ENCODE measurements at places on chromosomes 2 and 18.

DNA sequence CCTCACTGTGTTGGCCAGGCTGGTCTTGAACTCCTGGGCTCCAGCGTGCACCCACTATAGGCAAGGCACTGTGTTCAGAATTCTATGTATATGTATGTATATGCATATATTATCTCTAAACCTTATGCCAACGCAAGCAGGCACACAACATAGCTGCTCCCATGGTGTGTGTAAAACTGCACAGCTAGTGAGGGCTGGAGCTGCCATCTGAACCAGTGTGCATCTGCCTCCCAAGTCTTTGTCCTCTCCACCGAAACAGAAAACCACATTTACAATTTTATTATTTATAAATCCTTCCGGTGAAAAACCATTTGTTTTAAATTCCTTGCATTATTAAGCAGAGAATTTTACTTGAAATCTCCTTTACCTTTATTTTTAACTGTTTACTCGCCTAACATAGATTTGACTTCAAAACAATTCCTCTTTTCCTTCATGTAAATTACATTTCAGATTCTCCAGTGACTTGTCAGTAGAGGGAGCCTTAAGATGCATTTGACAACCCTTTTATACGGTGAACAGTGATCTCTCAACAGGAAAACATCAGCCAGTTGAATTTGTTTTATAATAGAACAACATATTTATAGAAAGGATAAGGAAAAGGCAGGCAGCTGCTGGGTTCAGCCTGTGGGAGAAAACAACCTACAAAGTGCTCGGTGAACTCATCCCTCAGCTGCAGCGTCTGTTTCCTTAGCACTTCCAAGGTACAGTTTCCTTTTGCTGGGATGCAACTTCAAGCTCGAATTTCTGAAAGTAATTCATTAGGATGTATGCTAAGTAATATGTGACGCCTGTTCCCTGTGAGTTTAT lies 101.2 kb downstream of the MYT1L start:
- no peak for DNase-seq

DNA sequence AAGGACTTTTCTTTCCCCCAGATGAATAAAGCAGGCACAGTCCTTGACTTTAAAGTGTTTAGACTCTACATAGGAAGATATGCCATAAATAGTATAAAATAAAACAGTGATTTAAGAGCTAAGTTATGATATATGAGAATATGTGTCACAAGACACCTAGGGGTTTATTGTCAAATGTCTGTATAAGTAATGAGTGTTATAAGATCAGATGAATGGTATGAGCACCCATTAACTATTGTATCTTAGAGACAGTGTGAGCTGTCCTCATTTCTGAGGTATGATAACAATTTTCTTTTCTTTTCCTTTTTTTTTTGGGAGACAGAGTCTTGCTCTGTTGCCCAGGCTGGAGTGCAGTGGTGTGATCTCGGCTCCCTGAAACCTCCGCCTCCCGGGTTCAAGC lies 365.3 kb downstream of the RND3 start:
- no peak for DNase-seq

DNA sequence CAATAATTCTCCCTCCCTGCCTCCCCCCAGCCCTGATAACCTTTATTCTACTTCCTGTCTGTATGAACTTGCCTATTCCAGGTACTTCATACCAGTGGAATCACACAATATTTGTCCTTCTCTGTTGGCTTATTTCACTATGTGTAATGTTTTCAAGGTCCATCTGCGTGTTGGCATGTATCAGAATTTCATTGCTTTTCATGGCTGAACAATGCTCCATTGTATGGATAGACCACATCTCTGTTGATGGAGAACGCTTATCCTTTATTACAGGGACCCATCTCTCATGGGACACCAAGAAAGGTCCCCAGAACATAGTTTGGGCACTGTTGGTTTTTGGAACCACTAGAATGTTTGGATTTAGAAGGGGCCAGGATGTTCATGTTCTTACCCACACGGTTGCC lies 40.2 kb downstream of the ATOH8 start:
- no peak for DNase-seq

DNA sequence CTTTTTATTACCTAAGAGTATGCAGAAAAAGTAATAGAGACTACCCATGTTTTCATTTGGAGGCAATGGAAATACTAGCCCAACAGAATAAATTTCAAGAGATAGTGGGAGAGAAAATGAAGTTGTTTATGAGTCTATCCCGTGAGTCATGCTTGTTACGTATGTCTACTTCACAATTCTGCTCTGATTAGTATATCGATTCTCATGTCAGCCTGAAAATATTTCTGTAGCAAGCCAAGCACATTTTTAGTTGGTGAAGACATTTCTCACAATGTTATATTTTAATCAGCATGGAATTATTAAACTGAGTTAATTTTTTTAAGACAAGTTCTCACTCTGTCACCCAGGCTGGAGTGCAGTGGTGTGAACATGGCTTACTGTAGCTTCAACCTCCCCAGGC lies 346.1 kb downstream of the RPRM start:
- DNase-seq = no peak

GRCh38 chr2:172496160-172496608 lies 59.7 kb upstream of the PDK1 start:
- DNase-seq = no peak

DNA sequence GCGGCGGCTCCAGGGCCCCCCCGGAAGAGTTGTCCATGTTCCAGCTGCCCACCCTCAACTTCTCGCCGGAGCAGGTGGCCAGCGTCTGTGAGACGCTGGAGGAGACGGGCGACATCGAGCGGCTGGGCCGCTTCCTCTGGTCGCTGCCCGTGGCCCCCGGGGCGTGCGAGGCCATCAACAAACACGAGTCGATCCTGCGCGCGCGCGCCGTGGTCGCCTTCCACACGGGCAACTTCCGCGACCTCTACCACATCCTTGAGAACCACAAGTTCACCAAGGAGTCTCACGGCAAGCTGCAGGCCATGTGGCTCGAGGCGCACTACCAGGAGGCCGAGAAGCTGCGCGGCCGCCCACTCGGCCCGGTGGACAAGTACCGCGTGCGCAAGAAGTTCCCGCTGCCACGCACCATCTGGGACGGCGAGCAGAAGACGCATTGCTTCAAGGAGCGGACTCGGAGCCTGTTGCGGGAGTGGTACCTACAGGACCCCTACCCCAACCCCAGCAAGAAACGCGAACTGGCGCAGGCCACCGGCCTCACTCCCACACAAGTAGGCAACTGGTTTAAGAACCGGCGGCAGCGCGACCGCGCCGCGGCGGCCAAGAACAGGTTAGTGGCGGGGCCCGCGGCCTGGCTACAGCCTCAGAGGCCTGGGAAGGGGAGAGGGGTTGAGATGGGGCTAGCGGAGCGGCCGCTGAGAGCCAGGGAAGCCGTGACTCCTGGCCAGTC lies 965 bp downstream of the SIX3 start:
- no peak for DNase-seq

- DNase-seq = no peak
Measured at GRCh38 chr2:156673333-156673615, 237.1 kb downstream of the GPD2 start.

DNA sequence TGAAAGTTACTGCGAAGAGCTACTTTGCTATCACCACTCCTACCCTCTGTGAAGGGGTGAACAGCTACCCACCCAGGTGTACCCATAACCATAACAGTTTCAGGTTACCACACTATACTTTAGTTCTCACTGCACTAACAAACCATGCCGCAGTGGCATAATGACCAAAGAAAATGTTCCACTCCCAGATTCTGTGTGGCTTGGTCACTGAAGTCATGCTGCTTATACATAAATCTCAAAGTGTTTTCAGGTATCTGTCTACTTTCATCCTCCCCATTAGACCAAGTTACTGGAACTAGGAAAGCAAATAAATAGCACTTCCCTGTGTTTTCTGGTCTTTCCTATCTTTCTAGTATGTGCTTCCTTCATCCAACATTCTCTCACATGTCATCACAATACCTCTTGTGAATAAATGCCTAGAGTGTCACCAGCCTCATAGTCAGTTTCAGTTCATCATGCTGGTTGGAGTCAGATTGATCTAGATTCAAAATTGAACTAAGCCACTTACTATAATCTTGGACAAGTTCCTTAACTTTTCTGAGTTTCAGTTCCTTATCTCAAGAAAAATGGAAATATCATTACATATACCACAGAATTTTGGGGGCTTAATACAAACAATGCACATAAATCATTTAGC lies 293.6 kb downstream of the FSIP2 start:
- DNase-seq = no peak

DNA sequence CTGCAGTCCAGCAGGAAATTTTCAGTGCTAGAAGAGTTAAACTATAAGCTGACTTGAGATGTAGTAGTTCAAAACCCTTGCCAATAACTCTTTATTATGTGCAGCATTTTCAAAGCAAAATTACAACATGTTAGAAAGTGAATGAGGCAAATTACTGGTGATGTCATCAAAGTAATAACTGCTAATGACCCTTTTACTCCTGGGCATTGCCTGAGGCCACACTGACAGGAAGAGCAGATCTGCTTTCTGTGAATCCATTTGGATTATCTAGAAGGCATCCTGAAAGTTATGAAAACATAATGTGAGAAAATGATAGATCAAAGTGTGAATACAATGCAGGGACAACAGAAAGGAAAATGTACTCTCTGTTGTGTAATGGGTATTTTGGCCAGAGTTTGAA lies 139.6 kb upstream of the TRIB2 start:
- DNase-seq = no peak

DNA sequence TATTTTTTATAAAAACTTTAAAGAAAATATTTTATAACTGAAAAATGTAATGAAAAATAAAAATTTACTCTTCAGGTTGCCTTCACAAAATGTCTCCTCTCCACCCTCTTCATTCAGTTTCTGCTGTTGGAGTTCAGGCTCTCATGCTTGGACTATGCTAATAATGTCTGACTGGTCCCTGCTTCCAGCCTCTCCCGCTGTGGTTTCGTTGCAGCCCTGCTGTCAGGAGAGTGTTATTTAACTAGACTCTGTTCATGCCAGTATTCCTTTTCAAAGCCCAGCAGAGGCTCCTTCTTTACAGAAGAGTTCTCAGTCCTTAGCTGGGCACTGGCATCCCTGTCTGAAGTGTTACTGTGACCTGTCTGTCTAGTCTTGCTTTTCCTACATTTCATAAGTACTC lies 40.4 kb downstream of the CLIP4 start:
- DNase-seq = no peak

GRCh38 chr2:126653109-126653508 lies 2.8 kb upstream of the GYPC start:
- DNase-seq = no peak

DNA sequence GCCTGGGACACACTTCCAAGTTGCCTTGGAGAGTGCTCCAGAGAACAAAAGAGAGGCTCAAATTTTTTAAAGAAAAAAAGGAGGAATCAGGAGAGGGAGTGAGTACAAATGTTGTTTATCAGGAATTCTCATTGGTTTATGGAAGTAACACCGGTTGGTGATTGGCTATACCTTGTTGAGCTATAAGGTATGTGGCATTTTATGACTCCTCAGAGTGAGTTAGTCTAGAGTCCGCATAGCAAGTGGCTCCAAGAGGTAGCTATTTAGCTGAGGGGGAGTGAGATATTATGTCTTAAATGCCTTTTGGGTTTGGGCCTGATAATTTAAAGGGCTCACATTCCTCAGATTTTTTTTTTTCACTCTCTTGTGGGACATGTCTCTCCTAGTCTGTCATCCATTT lies 85.7 kb downstream of the ARHGEF4 start:
- DNase-seq = no peak

DNA sequence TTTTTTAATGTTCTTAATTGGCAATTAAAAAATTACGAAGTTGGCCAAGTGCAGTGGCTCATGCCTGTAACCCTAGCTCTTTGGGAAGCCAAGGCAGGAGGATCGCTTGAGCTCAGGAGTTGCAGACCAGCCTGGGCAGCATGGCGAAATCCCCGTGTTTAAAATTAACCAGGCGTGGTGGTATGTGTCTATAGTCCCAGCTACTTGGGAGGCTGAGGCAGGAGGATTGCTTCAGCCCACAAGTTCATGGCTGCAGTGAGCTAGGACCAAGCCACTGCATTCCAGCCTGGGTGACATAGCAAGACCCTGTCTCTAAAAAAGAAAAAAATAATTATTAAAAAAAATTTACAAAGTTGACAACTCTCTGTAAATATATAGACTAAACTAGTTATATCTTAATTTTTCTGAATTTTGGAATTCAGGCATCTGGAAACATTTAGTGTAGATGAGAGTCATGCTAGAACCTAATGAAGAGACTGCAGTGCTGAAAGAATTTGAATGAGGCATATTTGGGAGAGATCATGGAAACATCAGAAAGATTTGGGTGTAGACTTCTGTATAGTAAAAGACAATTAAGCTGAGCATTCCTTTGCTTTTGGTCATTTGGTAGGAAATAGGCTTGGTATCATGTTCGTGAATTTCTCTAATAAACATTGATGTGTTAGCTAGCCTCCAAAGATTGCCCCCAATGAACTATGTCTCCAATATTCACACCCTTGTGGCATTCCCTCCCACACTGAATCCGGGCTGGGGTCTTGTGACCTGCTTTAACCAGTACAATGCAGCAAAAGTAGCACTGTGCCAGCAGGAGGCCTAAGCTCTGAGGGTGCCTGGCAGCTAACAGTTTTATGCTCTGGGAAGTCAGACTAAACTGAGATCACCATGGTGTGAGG lies 4.2 kb upstream of the ROCK1 start:
- peak; percentile 21 for DNase-seq

DNA sequence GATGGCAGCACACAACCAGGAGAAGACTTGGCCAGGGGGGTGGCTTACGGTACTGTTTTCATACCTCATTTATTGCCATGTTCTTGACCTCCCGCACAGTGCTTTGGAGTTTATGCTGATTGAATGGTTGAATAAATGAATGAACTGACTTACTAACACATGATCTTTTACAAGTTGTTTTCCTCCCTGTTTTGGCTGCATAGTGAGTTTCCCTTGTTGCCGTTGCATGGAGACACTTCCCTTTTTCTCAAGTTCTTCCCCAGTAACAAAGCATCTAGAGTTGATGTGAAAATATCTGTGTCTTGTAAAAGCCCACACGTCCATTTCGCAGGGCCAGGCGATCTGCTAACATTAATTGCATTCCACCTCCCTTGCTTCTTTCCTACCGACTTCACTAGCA lies 35.7 kb upstream of the RAB1A start:
- no peak for DNase-seq

DNA sequence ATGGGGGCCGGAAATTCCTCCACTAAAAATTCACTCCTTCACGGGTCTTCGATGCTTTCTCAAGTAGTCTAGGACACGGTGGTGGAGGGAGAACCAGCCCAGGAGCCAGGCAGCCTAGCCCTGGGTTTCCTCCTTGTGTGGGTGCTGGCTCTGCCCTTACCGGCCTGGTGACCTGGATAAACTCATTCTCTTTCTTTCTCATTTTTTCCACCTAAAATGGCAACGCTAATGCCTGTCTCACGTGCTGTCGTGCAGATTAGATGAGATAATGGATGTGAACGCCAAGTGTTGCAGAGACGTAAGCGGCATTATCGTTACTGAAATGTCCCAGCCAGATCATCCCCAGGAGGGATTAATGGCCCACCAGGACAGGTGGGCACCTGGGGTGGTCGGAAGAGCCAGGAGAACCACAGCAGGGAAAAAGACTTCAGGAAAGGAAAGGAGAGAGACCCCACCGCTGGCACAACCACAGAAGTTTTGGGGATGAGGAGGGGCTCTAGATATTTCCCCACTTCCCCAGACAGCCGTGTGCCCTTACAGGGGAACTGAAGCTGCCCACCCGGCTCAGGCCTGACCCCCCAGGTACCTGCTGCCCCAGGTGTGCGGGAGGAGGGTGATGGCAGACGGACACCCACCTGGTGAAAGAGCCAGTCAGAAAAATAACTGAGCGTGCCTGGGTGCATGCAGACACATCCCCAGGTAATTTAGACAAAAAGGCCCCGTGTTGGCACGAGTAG lies 100.8 kb upstream of the ASAP2 start:
- DNase-seq = no peak

GRCh38 chr2:157540102-157540501 lies 88.6 kb downstream of the ACVR1C start:
- no peak for DNase-seq

GRCh38 chr2:8536686-8537561 lies 144.9 kb upstream of the ID2 start:
- DNase-seq = no peak

Measured in cardiac muscle cell (in vitro differentiated cells and primary cell).